ENCODE measurements at places on chromosomes 11 and 22.

GRCh38 chr22:28989484-28989883 is 72.1 kb downstream of the C22orf31 start:
- DNase-seq = no peak

DNA sequence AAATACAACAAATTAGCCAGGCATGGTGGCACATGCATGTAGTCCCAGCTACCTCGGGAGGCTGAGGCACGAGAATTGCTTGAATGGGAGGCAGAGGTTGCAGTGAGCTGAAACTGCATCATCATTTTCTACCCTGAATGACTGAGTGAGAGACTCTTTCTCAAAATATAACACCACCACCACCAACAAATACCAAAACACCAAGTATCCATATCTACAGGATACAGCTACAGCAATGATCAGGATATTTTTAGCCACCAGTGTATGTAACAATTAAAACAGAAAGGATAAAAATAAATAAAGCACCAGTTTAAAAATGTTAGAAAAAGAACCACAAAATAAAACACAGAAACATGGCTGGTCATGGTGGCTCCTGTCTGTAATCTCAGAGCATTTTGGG is 13.2 kb downstream of the A4GALT start:
- no peak for DNase-seq

DNA sequence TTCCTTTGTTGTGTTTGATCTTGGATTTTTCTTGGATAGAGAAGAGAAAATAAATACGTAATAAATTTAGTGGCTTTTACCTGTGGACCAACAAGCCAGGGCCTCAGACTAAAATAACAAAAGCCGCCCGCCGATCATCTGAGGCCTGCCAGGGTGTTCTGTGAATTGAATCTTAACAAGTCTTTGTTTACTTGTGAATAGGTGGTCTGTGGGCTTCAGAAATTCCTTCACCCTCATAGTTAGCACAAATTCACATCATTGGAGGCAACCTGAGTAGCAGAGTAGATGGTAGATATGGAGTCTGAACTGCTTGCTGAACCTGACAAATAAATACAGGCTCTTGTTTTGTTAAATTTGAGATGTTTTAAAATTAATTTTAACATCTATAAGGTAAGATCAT is 176.3 kb upstream of the MTNR1B start:
- DNase-seq = peak; percentile 49

DNA sequence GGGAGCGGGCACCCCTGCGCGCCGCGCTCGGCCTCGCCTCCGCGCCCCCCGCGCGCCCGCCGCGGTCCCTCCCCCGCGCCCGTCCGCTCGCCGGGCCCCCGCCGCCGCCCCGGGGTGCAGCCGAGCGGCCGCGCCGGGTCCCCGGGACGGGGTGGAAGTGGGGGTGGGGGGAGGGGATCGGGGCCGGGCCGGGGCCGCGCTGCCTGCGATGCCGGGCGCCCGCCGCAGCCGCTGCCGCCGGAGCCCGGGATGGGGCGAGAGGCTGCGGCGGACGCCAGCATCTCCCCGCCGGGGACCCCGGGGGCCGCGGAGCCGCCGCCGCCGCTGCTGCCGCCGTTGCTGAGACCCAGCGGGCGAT is 365 bp downstream of the MGAT3 start:
- no peak for DNase-seq

GRCh38 chr11:111532365-111532709 is 8.2 kb upstream of the LAYN start:
- DNase-seq = no peak
